ENCODE measurements at places on chromosomes 11 and 22.

- DNase-seq, result no peak
Measured at GRCh38 chr11:27973851-27974536, 134.0 kb downstream of the KIF18A start.

DNA sequence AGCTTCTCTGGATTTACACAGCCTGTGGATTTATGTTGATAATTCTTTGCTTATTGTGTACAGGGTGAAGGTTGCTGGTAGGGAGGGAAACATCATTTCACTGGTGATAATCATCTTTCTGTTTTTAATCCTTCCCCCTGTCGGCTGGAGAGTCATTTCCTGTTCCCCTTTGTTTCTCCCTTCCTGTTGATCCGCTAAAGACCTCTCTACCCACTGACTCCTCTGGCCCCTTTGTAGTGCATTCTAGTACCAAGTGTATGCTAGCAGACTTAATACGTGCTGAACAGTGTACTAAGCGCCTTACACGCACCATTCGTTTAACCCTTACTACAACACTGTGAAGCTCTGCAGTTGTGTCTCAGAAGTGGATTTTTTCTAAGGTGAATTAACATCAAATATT is 19.0 kb upstream of the OR9Q1 start:
- no peak for DNase-seq

DNA sequence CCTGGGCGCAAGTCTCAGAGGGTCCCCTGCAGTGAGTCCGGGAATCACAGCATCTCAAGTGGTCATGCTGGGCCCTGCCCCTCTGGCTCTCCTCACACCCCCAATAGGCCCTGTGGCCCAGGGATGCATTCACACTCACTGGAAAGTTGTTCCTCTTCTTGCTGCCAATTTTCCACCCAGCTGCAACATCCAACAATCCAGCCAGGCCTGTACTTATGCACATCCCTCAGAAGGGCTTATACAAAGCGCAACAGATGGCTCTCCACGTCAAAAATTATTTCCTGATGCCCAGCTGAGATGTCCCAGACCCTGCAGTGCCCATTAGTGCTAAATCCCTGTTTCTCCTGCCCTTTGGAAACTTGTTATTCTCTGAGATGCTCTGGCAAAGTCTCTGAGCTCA is 407.8 kb upstream of the NARS2 start:
- DNase-seq, result no peak

GRCh38 chr22:35480627-35481550 is 59.7 kb upstream of the RASD2 start:
- DNase-seq, result no peak

DNA sequence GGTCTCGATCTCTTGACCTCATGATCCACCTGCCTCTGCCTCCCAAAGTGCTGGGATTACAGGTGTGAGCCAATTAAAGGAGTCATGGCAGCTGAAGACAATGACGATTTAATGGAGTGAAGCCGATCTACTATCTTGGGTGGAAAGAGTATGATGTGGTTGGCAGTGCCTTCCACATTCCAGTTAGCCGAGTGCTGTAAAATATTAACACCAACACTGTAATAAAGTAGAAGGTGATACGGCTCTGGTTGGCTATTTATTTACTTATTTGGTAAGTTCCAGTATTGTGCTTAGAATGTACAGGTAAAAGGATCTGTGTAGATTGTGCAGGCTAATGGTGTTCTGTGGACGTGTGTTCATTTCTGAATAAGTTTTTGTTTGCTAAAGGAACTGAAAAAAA is 149.6 kb upstream of the MTMR2 start:
- no peak for DNase-seq

- no peak for DNase-seq
Measured at GRCh38 chr11:637593-638521, 788 bp downstream of the DRD4 start.

DNA sequence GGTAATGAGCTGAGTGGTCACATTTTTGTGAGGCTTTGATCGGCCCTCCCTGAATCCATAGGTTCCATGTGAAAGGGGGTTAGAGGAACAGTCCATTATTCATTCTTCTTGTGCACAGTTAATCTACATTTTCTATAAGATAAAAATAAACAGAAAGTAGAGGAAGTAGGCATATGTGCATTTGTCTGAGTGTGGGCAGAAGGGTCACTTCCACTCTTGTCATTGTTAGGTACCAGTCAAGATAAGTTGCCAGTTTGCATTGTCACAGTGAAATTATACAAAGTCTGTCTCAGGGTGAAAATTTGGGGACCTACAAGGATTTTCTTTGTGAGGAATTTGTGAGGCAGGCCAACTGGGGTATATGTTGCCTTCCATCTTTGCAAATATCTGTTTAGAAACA is 4.6 kb upstream of the APOL4 start:
- DNase-seq, result no peak

DNA sequence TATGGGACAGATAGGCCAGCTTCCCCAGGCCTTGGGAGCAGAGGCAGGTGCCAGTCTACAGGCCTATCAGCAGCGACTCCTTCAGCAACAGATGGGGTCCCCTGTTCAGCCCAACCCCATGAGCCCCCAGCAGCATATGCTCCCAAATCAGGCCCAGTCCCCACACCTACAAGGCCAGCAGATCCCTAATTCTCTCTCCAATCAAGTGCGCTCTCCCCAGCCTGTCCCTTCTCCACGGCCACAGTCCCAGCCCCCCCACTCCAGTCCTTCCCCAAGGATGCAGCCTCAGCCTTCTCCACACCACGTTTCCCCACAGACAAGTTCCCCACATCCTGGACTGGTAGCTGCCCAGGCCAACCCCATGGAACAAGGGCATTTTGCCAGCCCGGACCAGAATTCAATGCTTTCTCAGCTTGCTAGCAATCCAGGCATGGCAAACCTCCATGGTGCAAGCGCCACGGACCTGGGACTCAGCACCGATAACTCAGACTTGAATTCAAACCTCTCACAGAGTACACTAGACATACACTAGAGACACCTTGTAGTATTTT is 26.6 kb upstream of the L3MBTL2 start:
- no peak for DNase-seq

DNA sequence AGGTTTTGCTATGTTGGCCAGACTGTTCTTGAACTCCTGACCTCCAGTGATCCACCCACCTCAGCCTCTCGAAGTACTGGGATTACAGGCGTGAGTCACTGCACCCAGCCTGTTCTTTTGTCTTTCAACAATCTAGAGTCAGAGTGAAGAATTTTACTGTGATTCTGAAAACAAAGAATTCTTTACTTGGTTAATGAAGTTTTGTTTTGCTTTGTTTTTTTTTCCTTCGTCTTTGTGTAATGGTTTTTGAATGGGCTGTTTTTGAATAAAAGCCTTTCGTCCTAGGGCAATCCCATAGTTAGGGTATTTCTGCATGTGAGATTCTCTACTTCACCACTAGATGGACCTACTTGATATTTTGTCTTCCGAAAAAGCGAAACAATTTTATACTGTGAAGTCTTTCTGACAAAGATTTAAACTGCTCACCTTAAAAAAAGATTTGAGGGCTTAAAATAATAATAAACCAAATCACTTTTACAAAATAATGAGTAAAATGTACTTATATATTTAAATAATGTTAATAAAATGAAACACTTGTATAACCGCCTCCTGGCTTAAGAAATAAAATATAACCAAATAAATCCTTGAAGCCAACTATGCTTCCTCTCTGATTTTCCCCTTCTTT is 43.4 kb upstream of the SC5D start:
- DNase-seq, result no peak

DNA sequence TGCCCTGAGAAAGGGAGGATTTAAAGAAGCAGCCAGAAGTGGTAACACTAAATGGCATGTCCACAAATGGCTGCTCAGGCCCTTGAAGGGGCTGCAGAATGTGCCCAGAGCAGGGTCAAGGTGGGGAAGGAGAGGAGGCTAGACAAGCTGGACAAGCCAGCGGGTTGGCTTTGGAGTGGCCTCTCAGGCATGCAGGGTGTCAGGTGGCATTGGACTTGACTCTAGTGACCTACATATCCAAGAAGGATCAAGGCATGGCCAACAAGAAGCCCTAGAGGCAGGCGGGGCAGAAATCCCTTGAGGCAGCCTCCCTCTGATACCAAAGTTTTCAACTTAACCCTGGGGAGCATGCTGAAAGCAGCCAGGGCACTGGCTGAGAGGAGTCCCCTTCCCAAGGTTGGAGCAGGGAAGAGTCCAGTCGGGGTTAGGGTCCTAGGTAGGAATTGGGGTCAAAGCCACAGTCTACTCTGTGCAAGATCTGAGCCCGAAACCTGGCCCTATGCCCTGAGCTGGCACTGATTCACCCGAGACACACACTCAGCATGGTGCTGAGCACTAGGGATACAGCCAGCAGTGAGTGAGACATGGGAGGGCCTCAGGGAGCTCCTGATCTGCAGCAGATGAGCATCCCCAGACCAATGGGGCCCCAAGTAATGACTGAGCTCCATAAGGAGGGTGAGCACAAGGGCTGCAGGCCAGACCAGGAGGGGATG is 95.8 kb upstream of the ASPHD2 start:
- no peak for DNase-seq

DNA sequence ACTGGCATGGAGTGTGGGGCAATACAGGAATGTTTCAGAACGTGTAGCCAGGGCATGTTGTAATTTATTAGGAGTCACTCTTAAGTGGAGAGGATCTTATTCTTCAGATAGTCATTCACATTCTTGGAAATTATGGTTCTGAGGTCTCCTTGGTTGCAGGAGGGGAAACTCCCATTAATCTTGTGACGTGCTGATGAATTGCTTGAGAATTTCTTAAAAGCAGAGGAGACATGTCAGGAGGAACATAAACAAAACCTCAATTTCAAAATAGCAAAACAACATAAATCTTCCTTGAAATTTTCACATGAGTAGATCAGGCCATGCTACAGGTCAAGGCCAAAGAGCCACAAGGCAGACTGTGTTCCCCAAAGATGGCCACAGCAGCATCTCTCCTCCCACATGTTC is 50.4 kb downstream of the ADM start:
- DNase-seq, result no peak

- no peak for DNase-seq
Measured at GRCh38 chr11:130997278-130997677, 81.0 kb upstream of the SNX19 start.

GRCh38 chr11:3202759-3203158 is 15.9 kb downstream of the MRGPRG start:
- DNase-seq, result no peak

GRCh38 chr22:28983788-28984441 is 77.7 kb downstream of the C22orf31 start:
- no peak for DNase-seq
